ENCODE measurements at places on chromosomes 16 and 17.

GRCh38 chr16:67477960-67478554 lies 2.9 kb downstream of the ATP6V0D1 start:
- no peak for DNase-seq

DNA sequence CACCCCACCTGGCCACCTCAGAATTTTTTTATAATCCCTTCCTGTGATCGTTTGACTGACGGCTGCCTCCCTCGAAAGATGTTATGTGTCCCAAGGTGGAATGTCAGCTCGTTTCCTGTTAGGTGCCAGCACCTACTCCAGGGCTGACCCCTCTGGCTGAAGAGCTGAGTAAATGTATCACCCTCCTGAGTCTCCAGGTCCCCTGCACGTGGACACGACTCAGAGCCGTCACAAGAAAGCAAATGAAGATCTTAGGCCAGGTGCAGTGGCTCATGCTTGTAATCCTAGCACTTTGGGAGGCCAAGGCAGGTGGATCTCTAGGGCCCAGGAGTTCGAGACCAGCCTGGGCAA lies 273.2 kb downstream of the C16orf95 start:
- DNase-seq, result no peak

GRCh38 chr17:62825182-62825581 lies 17.1 kb upstream of the MARCHF10 start:
- DNase-seq, result no peak

DNA sequence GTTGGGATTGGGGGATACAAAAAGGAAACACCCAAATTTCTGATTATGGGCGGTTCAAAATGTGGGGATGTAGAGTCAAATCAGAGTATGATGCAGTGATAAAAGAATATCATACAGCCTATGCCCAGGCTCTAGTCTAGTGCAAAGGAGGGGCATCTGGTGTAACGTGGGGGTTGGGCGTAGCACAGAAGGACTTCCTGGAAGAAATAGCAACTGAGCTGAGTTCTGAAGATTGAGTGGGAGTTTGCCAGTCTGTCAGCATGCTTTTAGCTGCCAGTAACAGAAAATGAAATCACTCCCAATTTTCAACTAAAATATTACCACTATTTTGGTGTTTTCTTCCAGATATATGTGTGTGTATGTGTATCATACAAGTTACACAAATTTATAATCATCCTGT lies 196.9 kb downstream of the SPECC1 start:
- DNase-seq, result no peak

DNA sequence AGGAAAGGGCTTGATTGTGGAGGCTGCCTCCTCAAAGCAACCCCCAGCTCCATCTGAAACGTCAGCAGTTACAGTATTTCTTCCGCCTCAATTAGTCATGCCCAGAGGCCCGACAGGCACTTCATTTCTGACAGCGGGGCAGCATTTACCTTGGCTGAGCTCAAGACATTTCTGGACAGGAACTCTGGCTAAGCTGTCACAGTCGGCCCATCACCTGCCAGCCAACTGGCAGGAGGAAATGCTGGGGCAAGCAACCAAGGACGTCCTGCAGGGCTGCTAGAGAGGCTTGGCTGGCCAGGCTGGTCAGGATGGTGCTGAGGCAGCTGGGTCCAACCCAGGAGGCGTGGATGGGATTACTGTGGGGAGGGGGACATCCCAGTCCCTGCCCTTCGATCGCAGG lies 27.8 kb downstream of the PLXDC1 start:
- DNase-seq, result no peak

GRCh38 chr16:4306470-4307214 lies 9.2 kb upstream of the GLIS2 start:
- DNase-seq, result peak; percentile 61

DNA sequence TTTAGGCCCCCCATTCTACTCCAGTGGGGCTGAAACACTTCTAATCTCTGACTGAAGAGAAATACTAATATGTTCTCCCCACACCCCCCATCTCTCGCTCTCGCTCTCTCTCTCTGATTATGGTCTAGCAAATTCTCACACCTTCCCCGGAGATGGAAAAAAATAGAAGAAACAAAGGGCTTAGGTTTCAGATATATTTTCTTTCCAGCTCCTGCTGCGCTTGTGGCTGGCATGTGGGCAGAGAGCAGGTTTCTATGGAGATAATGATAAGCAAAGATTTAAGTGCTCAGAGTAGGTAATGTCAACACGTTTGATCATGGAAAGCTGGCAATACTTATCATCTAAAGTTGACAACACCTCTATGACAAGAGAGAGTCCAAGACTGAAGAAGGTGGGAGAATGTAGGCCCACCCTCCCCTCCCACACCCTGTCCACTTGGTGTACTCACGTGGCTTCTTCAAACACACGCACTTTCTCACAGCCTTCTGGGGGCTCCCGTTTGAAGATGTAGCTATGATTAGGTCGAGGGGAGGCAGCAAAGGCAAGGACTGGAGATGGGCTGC lies 8.0 kb upstream of the SLC35B1 start:
- DNase-seq, result peak; percentile 69

GRCh38 chr16:69823831-69824563 lies 61.9 kb downstream of the WWP2 start:
- DNase-seq, result peak; percentile 18

GRCh38 chr16:70656065-70656711 lies 9.8 kb downstream of the IL34 start:
- no peak for DNase-seq

- no peak for DNase-seq
Measured at GRCh38 chr16:10181196-10182162, 749 bp downstream of the GRIN2A start.

DNA sequence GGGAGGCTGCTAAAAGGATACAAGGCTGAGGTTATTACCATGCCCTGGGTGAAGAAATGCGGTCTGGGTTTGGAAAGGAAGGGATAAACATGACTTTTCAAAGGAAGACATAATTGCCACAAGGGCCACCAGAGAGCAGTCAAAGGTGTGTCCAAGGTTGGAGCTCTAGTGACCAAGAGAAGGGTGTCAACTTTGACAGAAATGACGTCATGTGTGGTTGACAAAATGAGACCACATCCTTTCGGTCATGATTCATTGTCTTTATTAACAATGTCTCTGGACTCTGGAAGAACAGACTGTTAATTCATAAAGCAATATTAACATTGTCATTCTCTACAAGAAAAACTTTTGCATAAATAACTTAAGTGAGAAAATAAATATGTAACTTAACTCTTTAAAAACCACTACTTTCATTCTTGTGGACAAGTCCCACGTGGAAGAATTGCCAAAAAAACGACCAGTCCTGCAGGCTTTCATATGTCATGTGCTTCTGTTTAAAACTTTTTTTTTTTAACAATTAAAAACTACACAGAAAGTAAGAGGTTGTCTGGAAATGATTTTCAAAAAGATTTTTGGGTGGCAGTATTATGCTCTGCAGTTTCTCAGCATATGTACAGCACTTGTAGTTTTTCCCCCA lies 5.0 kb downstream of the SOST start:
- no peak for DNase-seq
